ENCODE measurements at places on chromosomes 12 and 14.

DNA sequence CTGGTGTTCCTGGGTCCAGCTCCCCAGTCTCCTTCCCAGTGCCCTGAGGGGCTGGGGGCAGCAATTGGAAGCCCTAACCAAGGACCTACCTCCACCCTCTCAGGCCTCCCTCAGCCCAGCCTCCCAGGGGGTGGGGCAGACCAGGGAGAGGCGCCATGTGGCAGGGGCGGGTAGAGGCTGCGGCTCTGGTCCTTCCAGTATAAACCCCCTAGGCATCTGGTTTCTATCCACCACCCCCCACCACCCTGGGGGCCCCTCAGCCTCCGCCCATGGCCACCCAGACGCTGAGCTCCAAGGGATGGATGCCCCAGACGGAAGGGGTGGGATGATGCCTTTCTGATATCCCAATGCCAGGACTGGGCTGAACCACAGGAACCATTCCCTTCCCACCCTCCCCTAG lies 2.8 kb upstream of the SP7 start:
- no peak for DNase-seq

GRCh38 chr14:42947991-42948390 lies 1341.3 kb downstream of the LRFN5 start:
- DNase-seq = no peak

DNA sequence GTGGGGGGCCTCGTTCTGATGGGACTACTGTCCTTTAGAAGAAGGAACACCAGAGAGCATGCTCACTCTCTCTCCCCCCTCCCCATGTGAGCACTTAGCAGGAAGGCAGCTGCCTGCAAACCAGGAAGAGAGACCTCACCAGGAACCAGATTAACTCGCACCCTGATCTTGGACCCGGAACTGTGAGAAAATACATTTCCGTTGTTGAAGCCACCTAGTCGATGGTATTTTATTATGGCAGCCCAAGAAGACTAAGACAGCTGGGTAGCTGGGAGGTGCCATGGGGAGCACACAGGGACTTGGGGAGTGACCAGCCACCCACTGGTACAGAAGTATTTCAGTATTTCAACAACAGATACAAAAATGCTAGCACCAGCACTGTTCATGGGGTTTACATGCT lies 59.0 kb downstream of the VCPKMT start:
- no peak for DNase-seq

GRCh38 chr14:39666386-39666785 lies 234.2 kb upstream of the FBXO33 start:
- no peak for DNase-seq

DNA sequence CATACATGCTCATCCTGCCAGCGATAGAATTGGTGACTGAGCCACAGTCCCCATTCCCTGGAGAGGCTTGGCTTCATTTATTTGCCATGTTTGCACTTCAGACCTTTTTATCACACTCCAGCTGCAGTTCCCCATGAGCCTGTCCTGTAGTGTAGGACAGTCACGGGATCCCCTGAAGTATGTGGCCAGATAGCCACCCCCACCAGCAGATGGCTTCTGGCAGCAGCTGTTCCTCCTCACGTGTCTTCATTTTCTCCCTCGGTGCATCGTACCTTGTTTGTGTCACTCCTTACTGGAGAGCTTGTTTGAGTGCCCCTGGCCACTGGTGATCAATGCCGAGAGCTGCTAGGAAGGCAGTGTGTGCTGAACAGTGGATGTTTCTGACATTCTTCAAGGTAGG lies 40.2 kb downstream of the UBE3B start:
- DNase-seq = no peak

- no peak for DNase-seq
These were observed 54.4 kb upstream of the RIMBP2 start for GRCh38 chr12:130770413-130771028.

GRCh38 chr12:109065154-109065852 lies 12.9 kb downstream of the USP30 start:
- DNase-seq = no peak
